ENCODE measurements at places on chromosomes 2 and 18.

DNA sequence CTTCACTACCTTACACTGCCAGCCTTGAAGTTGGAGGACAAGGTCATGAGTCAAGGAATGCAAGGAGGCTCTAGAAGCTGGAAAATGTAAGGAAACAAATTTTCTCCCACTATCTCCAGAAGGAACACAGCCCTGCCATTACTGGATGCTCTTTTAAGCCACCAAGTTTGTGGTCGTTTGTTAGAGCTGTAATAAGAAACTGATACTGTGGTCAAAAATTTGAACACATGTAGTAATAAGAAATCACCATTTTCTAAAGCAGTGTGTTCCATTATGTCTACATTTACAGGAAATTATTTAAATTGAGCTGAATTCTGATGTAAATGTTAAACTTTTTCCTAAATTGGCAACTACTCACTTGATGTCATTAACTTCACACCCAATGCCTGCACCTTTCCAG is 729.0 kb downstream of the KCNJ3 start:
- H3K4me1 ChIP-seq = no peaks in the 10 kb centered on the region
- no peak overlapping the region for H3K27ac ChIP-seq
- H3K4me3 ChIP-seq = no peak overlapping the region

- no peaks in the 10 kb centered on the region for H3K27me3 ChIP-seq
- H3K4me1 ChIP-seq = no peaks in the 10 kb centered on the region
- H3K36me3 ChIP-seq = no peaks in the 10 kb centered on the region
- DNase-seq = no peak
- no peak overlapping the region for H3K27ac ChIP-seq
These were observed 56.9 kb downstream of the DPYSL5 start for GRCh38 chr2:26904839-26905238.

DNA sequence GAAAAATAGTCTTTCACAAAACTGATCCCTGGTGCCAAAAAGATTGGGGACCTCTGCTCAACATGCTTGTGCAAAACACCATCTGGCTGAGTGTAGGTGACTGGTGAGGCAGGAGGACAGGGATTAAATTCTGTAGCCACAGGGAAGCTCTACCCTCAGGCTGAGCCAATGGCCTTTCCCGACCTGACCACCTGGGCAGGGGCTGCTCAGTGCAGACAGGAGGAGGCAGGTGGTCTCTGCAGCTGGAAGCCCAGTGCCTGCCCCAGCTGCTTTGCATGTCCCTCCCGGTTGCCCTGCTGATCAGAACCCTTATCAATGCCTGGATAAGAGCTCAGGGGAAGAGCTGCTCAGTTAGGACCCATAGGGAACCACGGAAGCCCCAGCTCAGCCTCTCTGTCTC is 235.3 kb downstream of the ANKRD36 start:
- no peaks in the 10 kb centered on the region for H3K4me1 ChIP-seq
- H3K36me3 ChIP-seq = no peaks in the 10 kb centered on the region
- DNase-seq = no peak
- no peaks in the 10 kb centered on the region for H3K27me3 ChIP-seq
- H3K4me3 ChIP-seq = no peak overlapping the region
- no peak overlapping the region for H3K27ac ChIP-seq

DNA sequence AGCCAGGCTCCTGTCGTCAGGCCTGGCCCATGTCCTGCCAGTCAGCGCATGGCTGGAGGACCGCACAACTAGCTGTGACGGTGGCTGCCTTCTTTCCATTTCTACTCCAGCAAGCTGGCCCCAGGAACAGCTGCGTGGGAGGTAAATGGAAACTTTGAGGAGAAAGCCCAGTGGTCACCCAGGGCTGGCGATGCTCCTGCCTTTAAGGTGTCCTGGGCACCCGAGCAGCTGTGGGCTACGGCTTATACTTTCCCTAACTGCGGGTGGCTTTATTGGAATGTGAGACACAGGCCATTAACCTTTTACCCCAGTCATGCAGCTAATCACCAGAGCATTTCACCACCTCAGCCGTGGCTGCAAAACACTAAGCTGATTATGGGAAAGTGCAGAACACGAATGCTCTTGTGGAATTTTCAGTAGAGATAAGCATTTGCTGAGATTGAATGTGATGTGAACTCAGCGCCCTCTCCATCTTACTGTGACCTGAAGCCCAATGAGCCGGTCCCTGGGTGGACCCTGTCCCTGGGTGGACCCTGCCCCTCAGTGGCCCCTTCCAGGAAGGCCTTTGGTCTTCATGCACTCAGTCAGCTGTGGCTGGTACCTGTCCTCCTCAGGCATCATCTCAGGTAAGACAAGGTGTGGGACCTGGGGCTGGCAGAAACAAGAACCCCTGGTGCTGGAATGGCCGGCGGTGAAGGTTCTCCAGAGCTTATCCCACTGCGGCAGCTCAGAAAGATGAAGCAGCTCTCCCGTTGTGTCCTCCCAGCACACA is 275.4 kb upstream of the HS6ST1 start:
- no peaks in the 10 kb centered on the region for H3K4me1 ChIP-seq
- H3K4me3 ChIP-seq = no peak overlapping the region
- no peaks in the 10 kb centered on the region for H3K27me3 ChIP-seq
- H3K27ac ChIP-seq = no peak overlapping the region
- no peaks in the 10 kb centered on the region for H3K36me3 ChIP-seq

DNA sequence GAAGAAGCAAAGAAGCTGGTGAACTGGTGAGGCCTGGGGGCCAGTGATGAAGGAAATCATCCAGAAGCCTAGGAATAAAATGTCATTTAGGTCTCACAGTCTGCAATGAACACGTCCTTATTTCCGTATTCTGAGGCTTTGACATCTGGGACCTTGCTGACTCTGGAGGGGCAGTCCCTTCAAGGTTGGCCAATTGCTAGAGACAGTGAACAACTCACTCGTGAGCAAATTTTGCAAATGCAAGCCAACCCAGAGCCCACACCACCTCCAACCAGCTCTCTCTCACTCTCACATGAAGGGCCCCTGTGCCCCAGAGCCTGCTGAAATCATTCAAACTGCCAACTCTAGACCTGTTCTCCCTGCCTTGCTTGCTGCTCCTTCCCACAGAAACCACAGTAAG is 279.1 kb upstream of the LYPD1 start:
- no peaks in the 10 kb centered on the region for H3K27me3 ChIP-seq
- no peak overlapping the region for H3K27ac ChIP-seq
- H3K4me1 ChIP-seq = no peaks in the 10 kb centered on the region

- peaks cover 93% of the 10 kb centered on the region for H3K4me1 ChIP-seq
- no peak overlapping the region for H3K27ac ChIP-seq
- DNase-seq = peak; percentile 47
- H3K27me3 ChIP-seq = no peaks in the 10 kb centered on the region
- no peak overlapping the region for H3K4me3 ChIP-seq
These were observed 121.4 kb upstream of the COL5A2 start for GRCh38 chr2:189300916-189301315.

DNA sequence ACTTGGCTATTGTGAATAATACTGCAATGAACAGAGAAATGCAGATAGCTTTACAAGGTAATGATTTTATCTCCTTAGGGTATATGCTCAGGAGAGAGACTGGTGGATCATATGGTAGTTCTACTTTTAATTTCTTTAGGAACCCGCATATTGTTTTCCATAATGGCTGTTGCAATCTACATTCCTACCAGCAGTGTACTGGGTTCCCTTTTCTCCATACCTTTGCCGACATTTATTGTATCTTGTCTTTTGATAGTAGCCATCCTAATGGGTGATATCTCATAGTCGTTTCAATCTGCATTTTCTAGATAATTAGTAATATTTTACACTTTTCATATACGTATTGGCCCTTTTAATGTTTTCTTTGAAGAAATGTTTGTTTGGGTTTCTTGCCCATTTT is 702.9 kb upstream of the ACVR2A start:
- H3K27me3 ChIP-seq = no peaks in the 10 kb centered on the region
- H3K4me1 ChIP-seq = no peaks in the 10 kb centered on the region
- no peak for DNase-seq

DNA sequence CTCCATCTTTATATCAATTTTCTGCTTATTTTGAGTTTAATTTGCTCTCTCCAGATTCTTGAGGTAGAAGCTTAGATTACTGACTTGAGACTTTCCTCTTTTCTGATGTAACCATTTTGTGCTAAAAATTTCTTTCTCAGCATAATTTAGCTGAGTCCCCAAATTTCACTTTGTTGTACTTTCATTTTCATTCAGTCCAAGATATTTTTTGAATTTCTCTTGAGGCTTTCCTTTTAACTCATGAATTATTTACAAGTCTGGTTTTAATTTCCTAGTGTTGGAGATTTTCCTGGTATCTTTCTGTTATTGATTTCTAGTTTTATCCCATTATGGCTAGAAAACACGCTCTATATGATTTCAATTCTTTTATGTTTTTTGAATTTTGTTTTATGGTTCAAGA is 144.7 kb upstream of the PGAP1 start:
- peaks cover 5% of the 10 kb centered on the region for H3K36me3 ChIP-seq
- H3K4me3 ChIP-seq = no peak overlapping the region
- no peak for DNase-seq
- no peak overlapping the region for H3K27ac ChIP-seq

- no peaks in the 10 kb centered on the region for H3K36me3 ChIP-seq
- no peaks in the 10 kb centered on the region for H3K27me3 ChIP-seq
- peak overlapping the region; percentile 58 for H3K27ac ChIP-seq
These were observed 65.7 kb upstream of the RTN4 start for GRCh38 chr2:55115761-55116597.

- peak; percentile 6 for DNase-seq
- no peak overlapping the region for H3K27ac ChIP-seq
- H3K4me3 ChIP-seq = no peak overlapping the region
- H3K4me1 ChIP-seq = no peaks in the 10 kb centered on the region
- no peaks in the 10 kb centered on the region for H3K27me3 ChIP-seq
These were observed 26.2 kb downstream of the MMADHC start for GRCh38 chr2:149561309-149561926.

GRCh38 chr2:234816491-234816890 is 135.3 kb upstream of the SH3BP4 start:
- H3K4me3 ChIP-seq = no peak overlapping the region
- no peaks in the 10 kb centered on the region for H3K36me3 ChIP-seq
- no peak overlapping the region for H3K27ac ChIP-seq
- H3K4me1 ChIP-seq = no peaks in the 10 kb centered on the region
- H3K27me3 ChIP-seq = no peaks in the 10 kb centered on the region

DNA sequence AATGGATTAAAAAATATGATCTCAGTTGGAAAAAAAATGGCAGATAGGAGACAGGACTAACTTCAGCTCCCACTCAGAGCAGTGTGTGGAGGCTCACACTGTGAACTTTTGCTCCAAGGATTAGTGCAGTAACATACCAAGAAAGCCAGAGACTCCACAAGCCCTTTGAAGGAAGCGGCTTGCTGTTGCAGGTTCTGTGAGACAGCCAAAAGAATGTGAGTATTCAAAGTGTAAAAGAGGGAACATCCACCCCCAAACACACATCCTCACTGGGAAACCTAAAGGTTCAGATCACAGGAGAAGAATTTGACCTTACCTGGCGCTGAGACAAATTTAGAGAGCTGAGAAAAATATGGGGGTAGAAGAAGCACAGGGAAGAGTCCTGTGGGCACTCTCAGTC is 77.5 kb downstream of the FAM171B start:
- no peaks in the 10 kb centered on the region for H3K27me3 ChIP-seq
- no peak overlapping the region for H3K27ac ChIP-seq
- no peak overlapping the region for H3K4me3 ChIP-seq
- H3K36me3 ChIP-seq = no peaks in the 10 kb centered on the region

DNA sequence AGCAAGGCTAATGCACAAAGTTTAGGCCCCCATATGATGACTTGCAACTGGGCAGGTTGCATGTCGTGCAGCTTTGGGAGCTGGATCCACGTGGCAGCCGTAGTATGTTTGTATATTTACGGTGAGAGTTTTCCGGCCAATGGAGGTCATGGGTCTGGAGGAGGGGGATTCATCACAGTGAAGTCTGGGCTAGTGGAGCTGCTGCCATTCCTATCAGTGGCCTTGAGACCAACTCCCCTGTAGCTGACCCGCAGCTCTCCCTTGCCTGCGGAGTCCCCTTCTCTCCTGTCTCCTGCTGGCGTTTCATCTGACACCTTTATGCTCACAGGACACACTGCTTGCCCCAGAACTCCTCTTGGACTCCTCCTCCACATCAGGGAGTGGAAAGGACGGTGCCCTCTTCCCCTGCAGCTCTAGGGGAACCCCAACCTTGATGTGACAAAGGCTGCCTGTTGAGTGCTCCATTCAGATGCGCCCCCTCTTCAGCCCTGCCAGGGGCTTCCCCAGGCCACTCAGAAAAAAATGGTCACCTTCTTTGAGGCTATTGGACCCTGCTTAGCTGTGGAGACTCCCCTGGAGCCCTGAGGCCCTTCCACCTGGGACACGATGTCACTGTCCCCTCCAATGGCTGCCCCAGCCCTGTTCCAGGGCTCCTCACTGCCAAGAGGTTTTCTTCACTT is 121.7 kb downstream of the PXDN start:
- no peaks in the 10 kb centered on the region for H3K36me3 ChIP-seq
- H3K27me3 ChIP-seq = no peaks in the 10 kb centered on the region
- H3K4me3 ChIP-seq = no peak overlapping the region
- DNase-seq = no peak

- no peak overlapping the region for H3K4me3 ChIP-seq
- H3K36me3 ChIP-seq = no peaks in the 10 kb centered on the region
- DNase-seq = no peak
- H3K27ac ChIP-seq = no peak overlapping the region
These were observed 101.3 kb upstream of the ETAA1 start for GRCh38 chr2:67295851-67296250.

- no peaks in the 10 kb centered on the region for H3K27me3 ChIP-seq
- DNase-seq = no peak
- H3K4me3 ChIP-seq = peak overlapping the region; percentile 93
- peak overlapping the region; percentile 75 for H3K27ac ChIP-seq
- H3K36me3 ChIP-seq = no peaks in the 10 kb centered on the region
- H3K4me1 ChIP-seq = peaks cover 29% of the 10 kb centered on the region
These were observed 857 bp downstream of the DYM start for GRCh38 chr18:49459404-49460171.

DNA sequence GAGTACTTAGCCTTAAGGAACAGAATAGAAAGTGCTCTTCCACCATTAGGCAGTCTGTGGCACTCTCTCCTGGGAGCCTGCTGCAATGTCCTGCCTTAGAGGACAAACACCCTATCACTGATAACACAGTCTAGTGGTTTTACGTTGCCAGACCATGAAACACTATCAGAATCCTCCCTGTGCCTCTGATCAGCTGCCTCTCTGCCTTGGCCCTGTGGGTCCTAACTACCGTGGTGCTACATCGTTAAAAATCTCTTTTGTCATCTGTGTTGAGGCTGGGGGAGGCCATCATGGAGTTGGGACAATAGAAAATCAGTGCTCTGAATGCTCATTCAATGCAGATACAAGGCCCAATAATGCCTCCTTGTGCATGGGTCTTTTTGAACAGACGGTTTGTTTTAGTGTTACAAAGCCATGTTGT is 11.9 kb upstream of the APCDD1 start:
- DNase-seq = no peak
- no peak overlapping the region for H3K27ac ChIP-seq
- no peak overlapping the region for H3K4me3 ChIP-seq
- H3K36me3 ChIP-seq = no peaks in the 10 kb centered on the region
- H3K27me3 ChIP-seq = no peaks in the 10 kb centered on the region

Measured in CD8-positive, alpha-beta memory T cell (primary cell).